Stimulated activated CD4-positive, alpha-beta T cell treated with anti-CD3 and anti-CD28 coated beads, Interleukin-12 subunit alpha, Interleukin-12 subunit beta, amount 100 ng/mL, for 24 hours (primary cell): ENCODE measurements at places on chromosomes 6 and 20.

GRCh38 chr20:1491860-1492642, 831 bp upstream of the SIRPB2 start:
- no peak for DNase-seq

- no peak for DNase-seq
These were observed 34.1 kb downstream of the DCDC2 start for GRCh38 chr6:24323632-24324337.

- DNase-seq, result no peak
These were observed 113.6 kb downstream of the ARID1B start for GRCh38 chr6:156890627-156891314.

GRCh38 chr20:23586735-23587525, 18.6 kb upstream of the CST9L start:
- no peak for DNase-seq

DNA sequence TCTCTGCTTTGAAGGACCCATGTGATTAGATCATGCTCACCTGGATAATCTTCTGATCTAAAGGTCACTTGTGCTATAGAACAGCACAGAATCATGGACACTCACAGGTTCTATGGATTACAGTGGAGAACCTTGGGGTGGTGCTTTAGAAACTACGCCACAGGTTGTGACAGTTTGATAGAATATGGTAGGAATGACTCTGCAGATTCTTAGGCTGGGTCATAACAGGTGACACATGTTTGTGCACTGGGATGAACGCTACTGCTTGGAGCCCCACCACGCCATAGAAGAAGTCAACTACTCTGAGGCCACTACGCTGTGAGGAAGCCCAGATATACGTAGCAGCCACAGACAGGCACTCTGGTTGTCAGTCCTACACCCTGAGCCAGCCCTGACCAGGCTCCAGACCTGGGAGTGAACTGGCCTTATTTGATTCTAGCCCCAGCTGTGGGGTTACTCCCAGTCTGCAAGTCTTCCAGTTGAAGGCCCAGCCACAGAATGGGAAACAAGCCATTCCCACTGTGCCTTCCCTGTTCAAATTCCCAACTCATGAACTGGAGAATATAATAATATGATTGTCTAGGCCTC, 99.0 kb upstream of the SLC24A3 start:
- DNase-seq, result no peak

DNA sequence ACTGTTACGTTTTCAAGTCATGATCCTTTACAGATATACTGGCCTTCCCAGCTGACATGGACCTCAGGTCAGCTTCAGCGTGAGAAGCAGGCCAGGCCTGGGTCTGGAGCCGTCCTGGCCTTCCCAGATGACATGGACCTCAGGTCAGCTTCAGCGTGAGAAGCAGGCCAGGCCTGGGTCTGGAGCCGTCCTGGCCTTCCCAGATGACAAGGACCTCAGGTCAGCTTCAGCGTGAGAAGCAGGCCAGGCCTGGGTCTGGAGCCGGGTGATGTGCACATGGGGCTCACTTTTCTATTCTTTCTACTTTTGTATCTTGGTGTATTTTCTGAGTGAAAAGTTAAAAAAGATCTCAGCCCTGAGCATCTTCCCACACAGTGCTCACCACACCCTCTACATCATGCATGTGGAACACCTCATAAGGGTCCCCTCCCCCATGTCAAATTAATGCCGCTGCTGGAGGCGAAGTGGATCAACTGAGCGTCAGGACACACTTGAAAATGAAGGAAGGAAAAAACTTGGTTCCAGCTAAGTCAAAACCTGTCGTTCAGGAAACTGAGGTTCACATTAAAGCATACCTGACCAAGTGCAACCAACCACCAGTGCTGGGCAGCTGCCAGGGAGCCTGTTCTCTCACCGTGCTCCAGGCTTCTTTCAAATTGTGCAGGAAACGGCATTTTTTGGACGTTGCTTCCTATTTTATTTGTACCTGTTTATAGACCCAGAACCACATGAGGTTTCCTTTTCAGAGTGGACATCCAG, 32.2 kb downstream of the KIF25 start:
- DNase-seq, result no peak

DNA sequence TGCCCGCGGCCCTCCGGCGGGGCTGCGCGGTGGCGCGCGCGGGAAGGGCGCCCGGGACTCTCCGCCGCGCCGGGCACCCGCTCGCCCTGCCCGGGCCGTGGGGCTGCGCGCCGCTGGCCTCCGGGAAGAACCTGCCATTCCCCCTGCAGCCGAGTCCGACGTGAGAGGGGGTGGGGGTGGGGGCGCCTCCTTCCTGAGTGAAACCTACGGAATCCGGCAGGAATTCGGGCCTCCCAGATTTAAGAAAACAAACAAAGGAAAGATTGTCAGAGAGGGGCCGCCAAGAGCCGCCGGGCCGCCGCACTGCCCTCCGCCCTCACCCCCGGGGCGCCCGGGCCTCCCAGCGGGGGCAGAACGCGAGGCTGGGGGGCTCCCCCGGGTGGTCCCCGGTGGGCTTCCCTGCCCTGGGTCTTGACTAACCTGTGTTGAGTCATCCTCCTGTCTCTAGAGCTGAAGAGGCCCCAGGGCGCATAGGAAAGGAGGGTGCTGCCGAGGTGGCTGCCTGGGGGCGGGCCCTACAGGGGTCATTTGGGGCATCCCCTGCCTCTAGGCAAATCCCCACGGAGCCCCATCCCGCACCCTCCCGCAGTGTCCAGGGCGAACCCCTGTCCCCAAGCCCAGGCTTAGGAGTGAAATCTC, 42.2 kb upstream of the FOXP4 start:
- no peak for DNase-seq

- DNase-seq, result no peak
These were observed 250.0 kb downstream of the TAF4 start for GRCh38 chr20:61815678-61816077.

- no peak for DNase-seq
These were observed 39.3 kb upstream of the ID1 start for GRCh38 chr20:31565699-31566318.

- no peak for DNase-seq
These were observed 322.2 kb downstream of the ESR1 start for GRCh38 chr6:152129691-152130151.

- no peak for DNase-seq
These were observed 90.0 kb downstream of the PERP start for GRCh38 chr6:138017166-138017757.

DNA sequence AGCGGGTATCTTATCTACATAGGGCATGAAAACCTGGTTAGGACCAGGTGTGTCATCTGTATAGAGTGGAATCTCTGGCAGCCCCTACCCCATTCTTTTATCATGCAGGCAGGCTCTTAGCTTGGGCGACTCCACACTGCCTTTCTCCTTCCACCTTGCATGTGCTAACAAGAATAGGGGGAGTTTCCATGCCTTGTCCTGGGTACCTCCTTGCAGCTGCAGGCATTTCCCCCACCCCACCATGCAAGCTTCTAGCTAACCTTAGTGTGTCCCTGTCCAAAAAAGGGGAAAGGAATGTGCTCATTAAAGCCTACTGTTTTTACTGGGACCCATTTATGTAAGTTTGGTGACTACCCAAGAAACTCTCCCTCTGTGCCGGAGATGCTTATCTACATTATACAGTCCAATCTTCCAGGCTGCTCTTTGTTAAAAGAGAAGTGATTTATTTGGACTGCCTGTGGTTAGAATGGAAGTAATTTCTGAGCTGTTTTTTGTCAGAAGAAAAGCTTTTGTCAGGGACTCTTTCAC, 10.5 kb upstream of the CEP43 start:
- no peak for DNase-seq

- no peak for DNase-seq
These were observed 59.6 kb upstream of the CDH4 start for GRCh38 chr20:61192337-61192950.

GRCh38 chr6:121437851-121438651, 2.6 kb downstream of the GJA1 start:
- no peak for DNase-seq

DNA sequence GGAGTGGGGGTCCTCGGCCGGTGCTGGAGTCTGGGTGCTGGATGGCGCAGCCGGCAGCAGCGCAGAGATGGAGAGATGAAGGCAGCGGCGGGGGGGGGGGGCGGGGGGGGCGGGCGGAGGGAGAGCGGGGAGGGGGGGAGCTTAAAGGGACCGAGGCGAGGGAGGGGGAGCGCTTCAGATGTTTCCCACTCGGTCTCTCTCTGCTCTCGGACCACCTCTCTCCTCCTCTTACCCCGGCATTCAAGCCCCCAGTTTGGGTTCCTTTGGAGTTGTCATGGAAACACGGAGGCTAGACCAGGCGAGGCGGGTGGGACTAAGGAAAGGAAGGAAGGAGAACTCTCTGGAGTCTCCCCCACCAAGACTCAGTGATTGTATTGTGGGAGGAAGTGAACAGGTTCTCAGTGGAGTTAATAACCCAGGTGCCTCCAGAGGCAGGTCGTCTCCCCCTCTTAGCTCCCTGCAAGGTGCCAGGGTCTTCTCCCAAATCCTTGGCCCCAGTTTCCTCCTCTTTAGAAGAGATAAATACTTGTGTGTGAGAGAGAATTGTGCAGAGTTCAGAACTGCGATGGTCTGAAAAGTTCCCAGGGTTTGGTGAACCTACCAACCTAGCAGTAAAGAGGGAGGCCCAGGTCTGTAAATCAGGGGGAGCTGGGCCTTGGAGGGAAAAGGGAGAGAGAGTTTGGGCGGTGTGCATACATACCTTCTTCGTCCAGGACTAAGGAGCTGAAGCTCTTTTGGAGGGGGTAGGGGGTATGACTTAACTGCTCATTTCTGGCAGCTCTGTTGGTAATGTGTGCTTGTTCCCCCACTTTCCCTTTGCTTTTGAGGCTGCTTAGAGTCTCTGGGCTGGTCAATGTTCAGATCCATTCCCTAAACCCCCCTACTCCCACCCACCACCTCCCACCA, at the start of gene PRRT1:
PRRT1 (minus strand) TSS at position 77 of the 906 bp plus-strand sequence. CDS start 112 bp downstream, outside the sequence.
- no peak for DNase-seq

GRCh38 chr6:145895802-145896201, 68.4 kb downstream of the SHPRH start:
- no peak for DNase-seq

- DNase-seq, result no peak
These were observed 143.4 kb downstream of the ADGRB3 start for GRCh38 chr6:68778356-68779020.

- no peak for DNase-seq
These were observed 1028.5 kb downstream of the KIF16B start for GRCh38 chr20:15544742-15545141.

- DNase-seq, result no peak
These were observed 522.6 kb upstream of the MMS22L start for GRCh38 chr6:97805596-97805995.

DNA sequence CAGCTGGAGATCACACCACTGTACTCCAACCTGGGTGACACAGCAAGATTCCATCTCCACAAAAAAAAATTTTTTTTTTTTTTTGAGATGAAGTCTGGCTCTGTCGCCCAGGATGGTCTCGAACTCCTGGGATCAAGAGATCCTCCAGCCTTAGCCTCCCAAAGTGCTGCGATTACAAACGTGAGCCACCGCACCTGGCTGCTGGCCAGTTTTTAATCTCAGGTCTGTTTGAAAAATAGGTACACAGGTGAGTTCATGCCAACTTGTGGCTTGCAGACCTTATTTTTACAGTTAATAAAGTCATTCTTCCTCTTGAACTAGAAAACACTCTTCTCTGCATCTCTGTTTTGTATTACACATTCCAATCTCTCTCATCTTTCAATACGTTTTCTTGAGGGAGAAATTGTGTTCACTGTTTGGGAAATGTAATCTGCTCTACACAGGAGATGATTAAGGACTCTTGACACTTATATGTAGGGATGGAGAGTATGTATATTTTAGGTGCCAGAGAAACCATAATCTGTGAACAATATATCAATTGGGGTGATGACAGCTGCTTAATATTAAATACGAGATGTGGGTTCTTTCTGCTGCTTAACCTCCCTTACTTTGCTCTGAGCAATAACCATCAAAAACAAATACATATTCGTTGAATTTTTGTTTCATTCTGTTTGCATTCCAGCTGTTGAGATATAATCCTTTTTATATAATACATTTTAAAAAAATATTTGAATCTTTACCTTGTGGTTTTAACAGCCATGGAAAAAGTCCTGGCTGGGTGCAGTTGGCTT, 17.7 kb upstream of the RIPOR3 start:
- no peak for DNase-seq

GRCh38 chr6:87701344-87701675, 723 bp downstream of the AKIRIN2 start:
- peak; percentile 14 for DNase-seq

GRCh38 chr20:61757-62156, 25.7 kb upstream of the DEFB125 start:
- no peak for DNase-seq

- DNase-seq, result no peak
These were observed 27.1 kb upstream of the EMILIN3 start for GRCh38 chr20:41393705-41394066.

GRCh38 chr6:141726248-141726647, 406.5 kb upstream of the GJE1 start:
- DNase-seq, result no peak

DNA sequence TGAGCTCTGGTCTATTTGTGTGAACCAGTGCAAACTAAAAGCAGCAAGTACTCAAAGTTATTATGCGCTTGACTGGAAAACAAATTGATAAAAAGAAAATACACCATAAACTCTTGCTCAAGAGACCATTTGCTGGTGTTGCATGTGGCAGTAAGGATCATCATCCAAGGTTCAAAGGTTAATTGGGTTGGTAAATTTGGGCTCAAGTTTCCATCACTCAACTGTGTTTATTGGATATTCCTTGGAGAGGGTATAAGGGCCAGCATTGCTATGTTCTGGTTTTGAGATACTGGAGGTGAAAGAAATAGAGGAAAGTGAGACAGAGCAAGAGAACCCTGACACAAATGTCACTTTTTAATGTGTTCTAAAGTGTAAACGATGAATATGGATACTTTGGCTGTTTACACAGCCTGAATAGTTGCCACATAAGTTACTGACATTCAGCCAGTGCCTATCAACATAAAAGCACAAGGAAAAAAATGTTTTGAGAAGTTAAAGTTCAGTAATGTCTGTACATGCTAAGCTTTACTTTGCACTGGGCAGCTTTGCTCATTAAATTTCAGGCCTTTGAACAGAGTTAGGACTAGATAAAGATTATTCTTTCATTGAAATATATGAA, 736.1 kb downstream of the HDGFL1 start:
- DNase-seq, result no peak

GRCh38 chr20:13291157-13291556, 70.1 kb downstream of the ISM1 start:
- no peak for DNase-seq

DNA sequence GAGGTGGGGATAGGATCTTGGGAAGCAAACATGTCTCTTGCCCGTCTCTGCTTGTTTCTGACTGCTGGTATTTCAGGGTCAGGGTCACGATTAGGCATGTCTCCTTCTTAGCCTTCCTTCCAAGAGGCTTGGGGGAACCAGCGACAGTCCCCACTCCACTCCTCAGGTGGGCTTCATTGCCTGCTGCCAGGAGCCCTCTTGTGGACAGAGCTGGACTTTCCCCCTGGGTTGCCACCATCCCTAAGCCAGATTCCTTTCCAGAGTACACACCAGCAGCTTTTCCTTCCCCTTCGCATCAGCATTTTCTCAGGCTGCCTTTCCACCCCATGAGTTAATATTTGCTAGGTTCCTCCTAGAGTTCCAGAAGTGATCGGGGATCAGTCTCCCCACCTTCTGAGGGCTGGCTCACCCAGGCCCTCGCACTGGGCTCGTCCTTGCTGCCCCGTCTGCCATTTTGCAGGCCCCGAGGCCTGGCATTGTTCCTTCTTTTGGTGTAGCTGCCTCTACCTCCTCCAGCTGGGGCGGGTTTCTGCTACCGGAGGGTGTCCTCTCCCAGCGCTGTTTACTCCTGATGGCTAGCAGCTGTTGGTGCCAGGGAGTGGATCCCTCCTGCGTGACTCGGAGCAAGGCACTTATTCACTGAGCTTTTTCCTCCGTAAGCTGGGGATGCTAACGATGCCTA, 8.8 kb upstream of the C20orf144 start:
- DNase-seq, result no peak
